Caudate nucleus (tissue), 63 donors: ENCODE measurements at places on chromosomes 3 and 15.

DNA sequence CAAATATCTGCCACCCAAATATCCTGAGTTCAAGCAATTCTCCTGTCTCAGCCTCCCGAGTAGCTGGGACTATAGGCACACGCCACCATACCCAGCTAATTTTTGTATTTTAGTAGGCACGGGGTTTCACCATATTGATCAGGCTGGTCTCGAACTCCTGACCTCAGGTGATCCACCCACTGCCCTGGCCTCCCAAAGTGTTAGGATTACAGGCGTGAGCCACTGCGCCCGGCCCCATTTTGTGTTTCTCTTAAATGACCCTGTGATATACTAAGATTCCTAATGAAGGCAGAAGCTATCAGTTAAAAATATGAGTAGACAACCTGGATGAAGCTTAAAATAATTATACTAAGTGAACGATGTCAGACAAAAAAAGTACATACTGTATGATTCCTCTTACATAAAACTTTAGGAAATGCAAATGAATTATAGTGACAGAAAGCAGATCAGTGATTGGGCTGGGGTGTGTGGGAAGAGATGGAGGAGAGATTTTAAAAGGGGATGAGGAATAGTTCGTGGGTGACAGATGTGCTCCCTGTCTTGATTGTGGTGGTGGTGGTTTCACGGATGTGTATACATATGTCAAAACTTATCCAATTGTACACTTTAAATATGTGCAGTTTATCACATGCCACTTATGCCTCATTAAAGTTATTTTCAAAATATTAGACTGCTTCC lies 3.8 kb upstream of the KLHL40 start:
- no peak for DNase-seq

DNA sequence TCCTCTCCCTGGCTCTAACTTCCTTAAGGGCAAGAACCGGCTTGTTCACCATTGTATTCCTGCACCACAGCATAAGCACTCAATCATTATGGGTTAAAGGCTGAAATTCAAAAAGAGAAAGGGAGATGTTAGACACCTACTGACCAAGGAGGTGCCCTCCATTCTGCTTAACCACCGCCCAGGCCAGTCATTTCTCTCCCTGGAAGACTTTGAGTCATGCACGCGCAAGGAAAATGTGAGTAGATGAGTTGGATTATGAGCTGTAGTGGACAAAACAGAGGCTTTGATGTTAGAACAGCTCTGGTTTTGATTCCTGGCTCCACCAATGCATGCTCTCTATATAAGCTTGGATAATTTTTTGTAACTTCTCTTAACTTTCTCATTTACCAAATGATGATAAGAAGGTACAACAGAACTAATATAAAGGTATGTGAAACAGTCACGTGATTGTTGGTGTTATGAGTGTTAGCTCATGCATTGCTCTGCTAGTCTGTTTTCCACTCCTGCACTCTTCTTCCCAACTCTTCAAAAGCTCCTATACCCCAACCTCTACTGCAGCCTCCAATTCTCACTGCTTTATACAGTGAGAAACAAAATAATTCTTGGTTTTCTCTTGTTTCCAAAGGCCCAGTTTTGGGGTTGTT lies 148.4 kb upstream of the ATP11B start:
- DNase-seq = no peak

GRCh38 chr3:317012-317411 lies 120.4 kb downstream of the CHL1 start:
- no peak for DNase-seq

DNA sequence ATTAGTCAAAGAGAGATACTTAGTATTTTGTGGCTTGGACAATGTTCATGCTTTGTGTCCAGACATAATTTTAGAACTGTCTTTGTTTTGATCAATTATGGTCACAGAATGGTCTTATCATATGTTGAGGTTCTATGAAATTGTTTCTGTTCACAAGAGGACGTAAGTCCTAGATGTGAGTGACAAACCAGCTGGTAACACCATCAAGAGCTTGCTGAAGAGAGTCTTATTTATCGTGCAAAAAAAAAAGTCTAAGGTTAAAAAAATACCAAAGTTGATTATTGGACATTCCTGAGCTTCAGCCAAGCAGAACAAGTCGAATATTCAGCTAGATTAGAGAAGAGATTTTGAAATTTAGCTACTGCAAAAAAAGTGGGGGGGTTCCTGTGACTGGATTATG lies 495.9 kb upstream of the NAALADL2 start:
- DNase-seq = no peak

DNA sequence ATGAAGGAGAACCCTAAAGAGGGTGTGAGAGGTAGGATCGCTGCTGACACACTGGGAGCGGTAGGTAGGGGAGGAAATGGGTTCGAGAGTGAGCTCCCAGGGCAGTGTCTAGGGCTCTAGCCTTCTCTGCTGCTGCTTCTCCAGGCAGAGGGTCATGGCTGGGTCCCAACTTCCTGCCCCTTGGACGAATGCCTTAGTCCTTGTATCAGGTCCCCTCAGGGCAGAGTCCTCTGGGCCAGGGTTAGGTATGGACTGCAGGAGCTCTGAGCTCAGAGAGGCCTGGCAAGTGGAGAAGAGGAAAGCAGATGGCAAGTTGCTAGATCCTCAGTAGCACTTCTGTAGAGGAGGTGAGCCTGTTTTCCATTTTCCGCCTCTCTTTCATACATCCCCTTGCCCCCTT lies 2.9 kb downstream of the CORO2B start:
- DNase-seq = no peak

DNA sequence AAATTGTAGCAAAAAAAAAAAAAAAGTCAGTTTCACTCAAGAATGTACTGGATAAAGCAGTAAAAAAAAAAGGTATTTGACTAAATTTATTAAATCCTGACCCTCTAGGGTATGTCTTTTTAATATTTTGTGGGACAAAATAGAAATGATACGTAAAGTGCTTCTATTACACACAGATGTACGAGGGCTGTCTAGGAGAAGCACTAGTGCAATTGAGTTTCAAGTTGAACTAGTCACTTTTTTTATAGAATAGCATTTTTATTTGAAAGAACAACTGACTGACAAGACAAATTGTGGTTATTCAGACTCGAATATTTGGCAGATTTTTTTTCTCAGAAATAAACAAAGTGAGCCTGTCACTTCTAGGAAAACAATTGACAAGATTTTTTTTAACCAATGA lies 49.0 kb downstream of the CCDC54 start:
- no peak for DNase-seq

- no peak for DNase-seq
These were observed 15.9 kb downstream of the MEGF11 start for GRCh38 chr15:66237513-66238235.

GRCh38 chr3:160257606-160258005 lies 32.4 kb downstream of the C3orf80 start:
- DNase-seq = no peak

DNA sequence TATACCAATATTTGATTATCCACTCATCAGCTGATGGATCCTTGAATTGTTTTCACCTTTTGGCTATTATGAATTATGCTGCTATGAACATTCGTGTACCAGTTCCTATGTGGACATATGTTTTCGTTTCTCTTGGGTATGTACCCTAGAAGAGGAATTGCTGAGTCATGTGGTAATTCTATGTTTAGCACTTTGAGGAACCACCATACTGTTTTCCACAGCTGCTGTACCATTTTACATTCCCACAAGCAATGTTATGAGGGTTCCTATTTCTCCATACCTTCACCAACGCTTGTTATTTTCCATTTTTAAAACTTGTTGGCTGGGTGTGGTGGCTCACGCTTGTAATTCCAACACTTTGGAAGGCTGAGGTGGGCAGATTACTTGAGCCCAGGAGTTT lies 62.9 kb downstream of the RPLP1 start:
- DNase-seq = no peak

DNA sequence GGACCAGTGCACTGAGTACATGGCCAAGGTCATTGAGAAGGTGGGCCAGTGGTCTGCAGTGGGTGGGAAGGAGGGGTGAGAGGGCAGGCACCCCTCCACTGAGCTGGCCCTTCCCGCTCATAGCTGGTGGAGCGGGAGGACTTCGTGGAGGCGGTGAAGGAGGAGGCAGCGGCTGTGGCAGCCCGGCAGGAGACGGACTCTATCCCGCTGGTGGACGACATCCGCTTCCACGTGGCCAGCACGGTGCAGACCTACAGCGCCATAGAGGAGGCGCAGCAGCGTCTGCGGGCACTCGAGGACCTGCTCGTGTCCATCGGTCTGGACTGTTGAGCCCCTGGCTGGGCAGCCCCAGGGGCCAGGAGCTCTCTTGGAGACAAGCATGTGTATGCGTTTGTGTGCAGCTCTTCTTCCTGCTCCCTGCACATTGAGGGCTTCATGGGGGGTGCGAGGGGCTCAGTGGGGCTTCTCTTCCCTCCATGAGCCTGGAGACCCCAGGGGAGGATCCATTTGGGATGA lies 7.5 kb downstream of the ABTB1 start:
- DNase-seq = no peak

DNA sequence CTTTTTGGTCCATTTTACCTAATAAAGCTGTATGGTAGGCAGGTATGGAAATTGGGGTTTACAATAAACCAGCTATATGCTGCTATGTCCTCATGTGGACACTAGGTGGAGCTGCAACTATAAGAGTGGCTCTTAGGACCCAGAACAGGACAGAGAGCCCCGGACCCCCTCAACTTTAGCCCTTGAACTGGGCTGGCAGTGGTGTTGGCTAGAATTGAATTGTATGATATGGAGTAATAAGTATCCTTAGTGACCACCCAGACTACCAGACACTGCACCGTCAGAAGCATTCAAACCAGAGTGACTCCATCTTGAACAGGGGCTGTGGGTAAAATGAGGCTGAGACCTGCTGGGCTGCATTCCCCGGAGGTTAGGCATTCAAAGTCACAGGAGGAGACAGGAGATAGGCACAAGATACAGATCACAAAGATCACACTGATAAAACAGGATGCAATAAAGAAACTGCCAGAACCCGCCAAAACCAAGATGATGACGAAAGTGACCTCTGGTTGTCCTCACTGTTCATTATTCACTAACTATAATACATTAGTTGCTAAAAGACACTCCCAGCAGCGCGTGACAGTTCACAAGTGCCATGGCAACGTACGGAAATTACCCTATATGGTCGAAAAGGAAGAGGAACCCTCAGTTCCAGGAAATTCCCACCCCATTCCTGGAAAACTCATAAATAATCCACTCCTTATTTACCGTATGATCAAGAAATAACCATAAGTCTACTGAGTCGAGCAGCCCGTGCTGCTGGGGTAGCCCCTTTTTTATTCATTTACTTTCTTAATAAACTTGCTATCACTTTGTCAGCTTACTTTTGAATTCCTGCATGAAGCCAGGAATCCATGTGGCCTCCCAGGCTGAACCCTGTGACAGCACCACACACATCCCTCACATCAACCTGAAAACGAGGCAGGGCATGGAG lies 68.7 kb upstream of the BLM start:
- DNase-seq = no peak

DNA sequence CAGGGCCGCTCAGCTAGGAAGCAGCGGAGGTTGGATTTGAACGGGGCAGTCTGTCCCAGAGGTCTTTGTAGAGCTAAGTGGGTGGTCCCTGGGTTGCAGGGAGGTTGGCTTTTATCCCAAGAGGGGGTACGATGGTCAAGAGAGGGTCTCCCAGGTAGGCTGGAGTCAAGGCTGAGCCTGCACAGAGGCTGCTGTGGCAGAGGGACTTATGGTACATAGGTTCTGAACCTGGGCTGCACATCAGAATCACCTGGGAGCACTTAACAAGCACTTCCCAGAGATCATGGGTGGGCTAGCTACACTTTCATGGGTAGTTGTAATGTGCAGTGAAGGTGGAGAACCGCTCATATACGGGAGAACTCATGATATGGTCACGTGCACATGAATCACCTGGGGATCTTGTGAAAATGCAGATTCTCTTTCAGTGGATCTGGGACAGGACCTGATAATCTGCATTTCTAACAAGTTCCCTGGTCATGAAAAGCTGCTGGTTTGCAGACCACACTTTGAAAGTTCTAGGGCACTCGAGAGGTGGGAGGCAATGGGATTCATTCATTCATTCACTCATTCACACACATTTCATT lies 2.9 kb upstream of the RASGRF1 start:
- DNase-seq = no peak

DNA sequence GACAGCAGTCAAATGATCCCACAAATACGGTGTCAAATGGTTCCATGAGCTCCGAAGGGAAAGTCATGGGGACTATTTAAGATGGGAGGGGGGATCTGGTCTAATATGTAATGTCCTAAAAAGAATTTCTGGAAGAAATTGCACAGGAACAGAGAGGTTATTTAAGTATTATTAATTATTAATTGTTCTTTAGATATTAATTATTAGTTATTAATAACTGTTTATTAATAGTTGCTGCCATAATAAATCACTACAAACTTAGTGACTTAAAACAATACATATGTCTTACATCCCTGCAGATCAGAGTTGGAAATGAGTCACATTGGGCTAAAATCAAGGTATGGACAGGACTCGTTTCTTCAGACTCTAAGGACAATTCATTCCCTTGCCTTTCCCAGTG lies 588.2 kb upstream of the NR2F2 start:
- DNase-seq = no peak

GRCh38 chr3:17580901-17581300 lies 161.5 kb downstream of the TBC1D5 start:
- no peak for DNase-seq

DNA sequence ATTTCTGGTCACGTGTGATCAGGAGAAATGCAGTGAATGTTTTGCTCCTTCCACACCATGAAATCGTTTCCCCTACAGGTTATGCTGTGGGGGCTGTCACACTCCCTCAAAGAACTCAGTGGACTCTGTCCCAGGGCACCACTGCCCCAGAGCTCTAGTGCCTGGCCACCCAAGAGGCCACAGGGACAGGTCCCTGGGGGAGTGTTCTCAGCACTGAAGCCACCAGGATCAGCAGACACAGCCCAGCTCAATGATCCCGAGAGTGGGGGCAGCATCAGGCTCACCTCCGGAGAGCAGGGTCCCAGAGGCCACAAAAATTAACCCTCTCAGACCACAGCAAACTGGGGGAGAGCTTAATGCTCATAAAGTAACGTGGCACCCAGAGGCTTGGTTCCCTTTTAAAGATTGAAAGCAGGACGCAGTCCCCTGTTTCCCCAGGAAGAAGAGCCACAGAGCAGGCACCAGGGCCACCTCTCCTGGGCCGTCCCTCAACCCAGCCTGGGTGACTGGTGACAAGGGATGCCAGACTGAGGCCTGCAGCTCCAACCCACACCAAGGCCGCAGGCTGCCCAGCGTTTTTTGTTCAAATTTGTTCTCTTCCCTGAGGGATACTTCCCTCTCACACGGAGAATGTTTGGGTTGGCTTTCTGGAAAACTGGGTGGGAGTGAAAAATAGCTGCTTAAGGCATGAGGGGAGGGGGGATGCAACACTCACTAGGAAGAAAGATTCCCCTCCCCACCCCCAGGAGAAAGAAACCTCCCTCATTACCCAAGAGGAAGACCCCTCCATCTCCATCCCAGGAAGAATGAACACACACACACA lies 123.3 kb upstream of the IGF1R start:
- no peak for DNase-seq
